ENCODE measurements at places on chromosomes 4 and X.

DNA sequence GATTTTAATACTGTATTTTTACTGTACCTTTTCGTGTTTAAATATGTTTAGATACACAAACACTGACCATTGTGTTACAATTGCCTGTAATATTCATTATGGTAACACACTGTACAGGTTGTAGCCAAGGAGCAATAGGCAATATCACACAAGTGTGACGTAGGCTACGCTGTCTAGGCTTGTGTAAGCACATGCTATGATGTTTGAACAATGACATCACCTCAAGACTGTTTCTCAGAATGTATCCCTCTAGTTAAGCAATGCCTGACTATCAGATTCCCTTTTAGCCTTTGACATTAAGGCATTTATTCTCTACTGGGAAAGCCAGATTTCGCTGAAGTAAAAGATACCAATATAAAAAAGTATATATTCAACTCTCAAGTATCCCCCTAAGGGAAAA lies 66.2 kb downstream of the VCX3A start:
- DNase-seq, result no peak

DNA sequence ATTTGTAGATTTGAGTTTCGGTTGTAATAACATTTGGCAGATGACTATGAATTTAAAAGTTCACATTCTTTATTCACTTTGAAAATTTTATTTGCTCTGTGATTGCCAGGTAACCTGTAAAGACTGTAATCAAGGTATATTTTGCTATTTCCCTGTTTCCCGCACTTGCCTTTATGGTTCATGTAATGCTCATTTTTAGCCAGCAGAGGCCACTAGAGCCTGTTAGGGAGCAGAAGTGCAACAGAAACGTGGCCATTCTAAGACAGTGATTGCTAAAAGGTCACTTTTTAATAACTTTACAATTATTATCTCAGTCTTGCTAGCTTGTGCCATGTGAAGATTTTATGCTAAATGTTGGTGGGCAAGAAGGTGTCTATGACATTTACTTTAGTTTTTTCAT lies 12.4 kb downstream of the YIPF6 start:
- DNase-seq, result no peak

- no peak for DNase-seq
Observed at GRCh38 chr4:128386761-128387599, 99.4 kb upstream of the PGRMC2 start.

DNA sequence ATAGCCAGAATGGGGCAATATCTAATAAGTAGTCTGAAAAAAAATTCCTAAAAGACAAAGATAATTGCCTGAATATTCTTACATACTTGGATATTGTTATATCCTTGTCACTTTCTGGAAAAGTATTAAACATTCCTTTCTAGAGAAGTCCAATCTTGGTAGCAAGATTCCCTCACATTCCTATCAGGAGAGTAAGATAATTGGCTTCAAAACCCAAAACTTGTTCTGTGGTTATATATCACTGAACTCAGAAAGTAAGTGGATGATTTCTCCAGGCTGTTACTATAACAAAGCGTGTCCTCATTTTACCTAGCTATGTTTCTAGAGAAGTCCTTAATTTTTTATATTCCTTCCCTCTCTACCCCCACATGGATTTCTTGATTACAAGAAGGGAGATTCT lies 46.0 kb upstream of the TEX13A start:
- DNase-seq, result no peak

DNA sequence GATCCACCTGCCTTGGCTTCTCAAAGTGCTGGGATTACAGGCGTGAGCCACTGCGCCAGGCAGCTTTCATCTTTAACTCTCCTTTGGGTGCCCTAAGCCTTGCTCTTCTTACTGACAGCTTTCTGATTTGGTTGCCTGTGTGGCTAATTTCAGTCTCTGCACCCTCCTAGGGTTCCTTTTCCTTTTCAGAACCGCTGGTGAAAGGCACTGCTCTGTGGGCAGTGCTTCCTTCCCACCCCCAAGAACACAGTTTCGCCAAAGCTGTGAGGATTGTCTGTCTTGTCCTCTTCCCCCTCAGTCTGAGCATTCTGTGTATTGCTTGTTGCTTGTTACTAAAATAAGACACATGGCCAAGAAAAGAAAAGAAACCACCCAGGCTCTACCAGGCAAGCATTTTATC lies 101.4 kb upstream of the FRMPD3 start:
- DNase-seq, result no peak

DNA sequence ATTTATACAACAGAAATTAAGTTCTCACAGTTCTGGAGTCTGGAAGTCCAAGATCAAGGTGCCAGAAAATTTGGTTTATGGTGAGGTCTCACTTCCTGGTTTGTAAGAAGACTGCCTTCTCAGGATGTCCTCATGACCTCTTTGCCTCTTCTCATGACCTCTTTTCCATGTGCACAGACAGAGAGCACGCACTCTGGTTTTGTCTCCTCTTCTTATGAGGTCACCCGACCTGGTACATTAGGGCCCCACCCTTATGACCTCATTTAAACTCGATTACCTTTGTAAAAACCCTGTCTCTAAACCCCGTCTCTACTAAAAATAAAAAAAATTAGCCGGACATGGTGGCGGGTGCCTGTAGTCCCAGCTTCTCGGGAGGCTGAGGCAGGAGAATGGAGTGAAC lies 155.9 kb downstream of the KIT start:
- DNase-seq, result no peak

- no peak for DNase-seq
Observed at GRCh38 chrX:72088761-72089160, 43.0 kb downstream of the RTL5 start.

DNA sequence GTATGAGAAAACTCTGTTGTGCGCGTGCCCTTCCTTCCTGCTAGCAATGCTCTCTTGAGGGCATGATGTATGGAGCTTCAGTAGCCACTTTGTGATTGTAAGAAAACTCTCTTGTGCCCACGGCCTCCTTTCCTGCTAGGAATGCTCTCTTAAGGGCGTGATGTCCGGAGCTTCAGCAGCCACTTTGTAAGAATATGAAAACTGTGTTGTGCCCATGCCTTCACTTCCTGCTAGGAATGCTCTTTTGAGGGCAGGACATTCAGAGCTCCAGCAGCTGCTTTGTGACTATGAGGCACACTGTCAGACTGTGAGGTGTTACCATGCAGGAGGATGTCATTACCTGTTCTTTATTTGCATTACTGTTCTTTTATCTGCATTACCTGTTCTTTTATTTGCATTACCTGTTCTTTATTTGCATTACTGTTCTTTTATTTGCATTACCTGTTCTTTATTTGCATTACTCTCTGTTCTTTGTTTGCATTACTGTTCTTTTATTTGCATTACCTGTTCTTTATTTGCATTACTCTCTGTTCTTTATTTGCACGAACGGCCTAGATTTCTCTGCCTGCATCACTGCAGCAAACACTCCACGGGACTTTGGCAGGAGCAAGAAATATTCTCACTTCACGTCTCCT lies 166.7 kb downstream of the CRLF2 start:
- no peak for DNase-seq

DNA sequence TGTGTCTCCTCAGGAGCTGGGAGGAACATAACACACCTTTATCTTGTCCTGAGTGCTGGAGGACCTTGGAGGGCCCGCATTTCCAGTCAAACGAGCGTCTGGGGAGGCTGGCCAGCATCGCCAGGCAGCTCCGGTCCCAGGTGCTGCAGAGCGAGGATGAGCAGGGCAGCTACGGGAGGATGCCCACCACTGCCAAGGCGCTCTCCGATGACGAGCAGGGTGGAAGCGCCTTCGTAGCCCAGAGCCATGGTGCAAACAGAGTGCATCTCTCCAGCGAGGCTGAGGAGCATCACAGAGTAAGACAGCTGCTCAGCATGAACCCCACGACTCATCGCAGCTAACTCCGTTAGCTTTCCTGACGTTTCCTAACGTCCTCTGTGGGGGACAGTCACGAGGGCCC lies 430 bp downstream of the TRIML1 start:
- DNase-seq, result no peak

- DNase-seq, result no peak
Observed at GRCh38 chr4:185730849-185731608, 81.0 kb downstream of the SORBS2 start.

GRCh38 chrX:123169247-123169901 lies 14.7 kb upstream of the GRIA3 start:
- DNase-seq, result no peak

DNA sequence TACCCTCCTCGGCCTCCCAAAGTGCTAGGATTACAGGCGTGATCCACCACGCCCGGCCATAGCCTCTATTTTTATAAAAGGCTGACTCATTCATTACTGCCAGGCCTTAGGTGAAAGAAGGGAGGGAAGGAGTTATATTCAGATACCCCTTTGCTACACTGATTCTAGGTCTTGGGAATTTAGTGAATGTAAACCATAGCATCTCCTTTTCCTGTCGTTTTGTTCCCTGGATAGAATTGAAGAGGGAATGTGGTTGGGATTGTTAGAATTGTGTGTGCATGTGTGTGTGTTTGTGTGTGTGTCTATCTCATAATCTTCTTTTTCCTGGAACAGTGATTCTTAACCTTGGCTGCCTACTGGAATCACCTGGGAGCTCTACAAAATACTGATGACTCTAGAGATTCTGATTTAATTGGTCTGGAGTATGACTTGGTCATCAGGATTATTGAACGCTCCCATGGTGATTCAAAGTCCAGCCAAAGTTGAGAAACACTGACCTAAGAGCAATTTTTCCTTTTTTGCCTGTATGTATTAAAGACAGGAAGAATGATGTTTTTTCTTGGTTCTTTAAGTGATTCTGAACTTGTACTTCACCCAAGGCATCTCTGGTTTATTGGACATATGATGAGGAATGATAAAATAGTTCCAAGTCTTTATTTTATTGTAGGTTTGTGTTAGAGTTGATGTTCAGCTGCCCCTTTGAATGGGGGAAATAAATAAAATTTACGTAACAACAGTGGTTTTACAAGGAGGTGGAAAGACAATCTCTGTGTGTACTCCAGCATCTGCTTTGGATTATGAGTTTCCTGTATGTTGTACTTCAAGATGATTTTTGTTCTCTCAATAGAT lies 37.0 kb downstream of the NAP1L5 start:
- no peak for DNase-seq

GRCh38 chr4:15325987-15326386 lies 101.8 kb upstream of the C1QTNF7 start:
- DNase-seq, result no peak

GRCh38 chr4:153788413-153789276 lies at the start of gene SFRP2:
Gene SFRP2 (minus strand): TSS chr4:153789083. CDS start chr4:153788835, 248 bp downstream.
- DNase-seq, result no peak

GRCh38 chrX:94524867-94525266 lies 850.9 kb downstream of the FAM133A start:
- DNase-seq, result no peak

GRCh38 chrX:154020536-154021115 lies 924 bp upstream of the IRAK1 start:
- no peak for DNase-seq

GRCh38 chr4:47484168-47484567 lies 907 bp upstream of the ATP10D start:
- DNase-seq, result no peak

GRCh38 chrX:17374619-17375366 lies at the start of gene NHS:
Gene NHS (plus strand): TSS chrX:17375200. CDS start chrX:17375758, 558 bp downstream.
- DNase-seq, result no peak

- DNase-seq, result no peak
Observed at GRCh38 chrX:16464369-16464768, 185.6 kb upstream of the S100G start.

GRCh38 chr4:4899202-4899925 lies 39.9 kb downstream of the MSX1 start:
- DNase-seq, result no peak

GRCh38 chr4:102455750-102456149 lies 45.4 kb upstream of the NFKB1 start:
- DNase-seq, result no peak

Data from stimulated activated CD4-positive, alpha-beta T cell treated with anti-CD3 and anti-CD28 coated beads, Interleukin-12 subunit alpha, Interleukin-12 subunit beta, amount 100 ng/mL, for 4 hours (primary cell).